NCI-H2081 treated with DMSO at 0.1 percent for 48 hours (cell line): ENCODE measurements at places on chromosomes 3 and 15.

- DNase-seq: no peak
Observed at GRCh38 chr3:185824051-185825005, 514 bp downstream of the IGF2BP2 start.

GRCh38 chr3:149085828-149086231, 503 bp downstream of the HLTF start:
- DNase-seq: no peak

DNA sequence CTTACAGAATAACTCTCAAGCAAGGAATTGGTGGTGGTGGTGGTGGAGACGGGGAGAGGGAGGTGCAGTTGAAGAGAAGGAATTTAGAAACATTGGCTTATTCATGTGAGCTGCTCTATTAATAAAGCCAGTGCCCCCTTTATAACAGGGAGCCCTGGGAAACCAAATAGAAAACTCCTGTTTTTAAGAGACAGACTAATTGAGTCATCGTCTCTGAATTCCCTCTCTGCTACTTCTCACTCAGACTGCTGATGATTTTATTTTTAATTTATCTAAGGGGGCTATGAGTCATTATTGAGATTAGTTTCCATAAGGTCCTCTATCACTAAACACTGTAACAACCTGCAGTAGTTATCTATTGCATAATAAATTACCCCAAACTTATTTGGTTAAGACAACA, 145.9 kb upstream of the GALNT15 start:
- no peak for DNase-seq

DNA sequence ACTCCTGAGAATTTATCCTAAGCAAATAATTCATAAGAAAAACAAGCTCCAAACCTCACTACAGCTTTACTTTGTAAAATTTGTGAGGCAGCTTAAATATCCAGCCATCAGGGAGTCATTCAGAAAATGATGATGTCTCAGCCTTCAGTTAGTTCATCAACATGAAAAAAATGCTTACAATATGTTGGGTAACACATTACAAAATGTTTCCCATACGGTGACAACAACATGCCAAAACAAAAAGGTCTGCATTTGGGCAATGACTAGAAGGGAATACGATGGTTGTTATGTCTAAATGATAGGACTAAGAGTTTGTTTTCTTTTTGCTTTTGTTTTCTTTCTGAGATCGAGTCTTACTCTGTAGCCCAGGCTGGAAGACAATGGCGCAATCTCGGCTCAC, 47.0 kb upstream of the CFAP161 start:
- no peak for DNase-seq

DNA sequence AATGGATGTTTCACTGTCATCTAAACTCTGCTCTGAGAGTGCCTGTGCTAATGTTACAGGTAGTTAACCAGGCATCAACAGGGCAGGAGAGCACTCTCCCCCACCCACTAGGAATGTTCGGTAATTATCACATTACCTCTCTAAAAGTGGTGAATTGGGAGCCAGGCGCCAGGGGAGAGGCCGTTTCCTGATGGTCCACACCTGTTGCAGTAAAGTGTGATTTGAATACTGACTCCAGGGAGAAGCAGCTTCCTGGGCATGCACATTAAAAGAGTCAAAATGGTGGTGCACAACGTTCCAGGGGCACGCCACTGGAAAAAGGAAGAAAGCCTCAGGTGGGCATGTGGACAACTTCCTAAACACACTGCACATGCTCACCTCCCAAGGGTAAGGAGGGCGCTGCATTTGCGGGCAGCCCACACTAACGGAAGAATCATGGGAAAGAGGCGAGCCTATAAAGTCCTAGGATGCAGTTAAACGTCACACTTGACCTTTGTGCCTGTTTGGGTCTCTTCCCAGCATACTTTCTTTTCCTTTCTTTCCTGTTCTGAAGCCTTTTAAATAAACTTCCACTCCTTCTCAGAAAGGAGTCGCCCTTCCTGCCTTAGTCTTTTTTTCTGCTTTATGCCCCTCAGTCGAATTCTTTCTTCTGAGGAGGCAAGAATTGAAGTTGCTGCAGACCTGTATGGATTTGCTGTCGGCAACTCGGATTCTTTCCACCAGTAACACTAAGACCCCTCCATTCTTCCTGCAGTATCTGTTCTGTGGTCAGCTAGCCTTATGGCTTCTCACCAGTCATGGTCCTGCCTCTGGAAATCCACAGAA, 28.9 kb upstream of the GPD1L start:
- DNase-seq: no peak

GRCh38 chr15:45903283-45903682, 268.5 kb downstream of the SQOR start:
- no peak for DNase-seq

- no peak for DNase-seq
Observed at GRCh38 chr3:21792176-21792575, 41.2 kb upstream of the ZNF385D start.

GRCh38 chr3:196991581-196992460, 23.2 kb upstream of the PIGZ start:
- no peak for DNase-seq

- DNase-seq: no peak
Observed at GRCh38 chr3:112623717-112624116, 17.2 kb downstream of the CCDC80 start.

DNA sequence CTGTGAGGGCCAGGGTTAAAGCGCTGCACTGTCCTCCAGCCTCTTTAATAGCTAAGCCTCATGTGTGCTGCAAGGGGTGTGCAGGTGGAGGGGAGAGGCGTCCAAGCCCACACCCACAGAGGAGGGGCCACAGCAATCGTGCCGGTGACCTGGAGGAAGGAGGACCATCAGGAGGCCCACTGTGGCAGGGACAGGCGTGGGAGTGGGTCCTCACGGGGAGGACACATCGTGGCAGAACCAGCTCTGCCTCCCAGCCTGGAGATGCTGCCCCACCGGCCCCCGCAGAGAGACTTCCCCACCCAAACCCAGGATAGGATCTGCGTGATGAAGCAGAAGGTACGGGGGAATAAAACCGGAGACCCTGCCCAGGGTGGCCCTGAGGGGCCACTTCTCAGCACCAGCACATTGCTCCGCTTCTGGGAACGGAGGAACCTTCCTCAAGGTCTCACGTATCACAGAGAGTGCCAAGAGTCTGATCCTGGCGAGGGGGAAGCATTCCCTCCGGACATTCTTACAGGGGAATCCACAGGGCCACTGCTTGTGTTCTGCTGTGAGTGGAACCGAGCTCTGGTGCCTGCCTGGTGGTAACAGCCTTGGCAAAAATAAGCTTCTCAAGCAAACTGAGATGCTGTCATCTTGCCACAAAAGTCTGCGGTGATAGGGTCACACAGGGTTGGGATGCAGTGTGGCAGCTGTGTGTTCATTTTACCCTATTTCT, 199.8 kb downstream of the XXYLT1 start:
- DNase-seq: no peak

DNA sequence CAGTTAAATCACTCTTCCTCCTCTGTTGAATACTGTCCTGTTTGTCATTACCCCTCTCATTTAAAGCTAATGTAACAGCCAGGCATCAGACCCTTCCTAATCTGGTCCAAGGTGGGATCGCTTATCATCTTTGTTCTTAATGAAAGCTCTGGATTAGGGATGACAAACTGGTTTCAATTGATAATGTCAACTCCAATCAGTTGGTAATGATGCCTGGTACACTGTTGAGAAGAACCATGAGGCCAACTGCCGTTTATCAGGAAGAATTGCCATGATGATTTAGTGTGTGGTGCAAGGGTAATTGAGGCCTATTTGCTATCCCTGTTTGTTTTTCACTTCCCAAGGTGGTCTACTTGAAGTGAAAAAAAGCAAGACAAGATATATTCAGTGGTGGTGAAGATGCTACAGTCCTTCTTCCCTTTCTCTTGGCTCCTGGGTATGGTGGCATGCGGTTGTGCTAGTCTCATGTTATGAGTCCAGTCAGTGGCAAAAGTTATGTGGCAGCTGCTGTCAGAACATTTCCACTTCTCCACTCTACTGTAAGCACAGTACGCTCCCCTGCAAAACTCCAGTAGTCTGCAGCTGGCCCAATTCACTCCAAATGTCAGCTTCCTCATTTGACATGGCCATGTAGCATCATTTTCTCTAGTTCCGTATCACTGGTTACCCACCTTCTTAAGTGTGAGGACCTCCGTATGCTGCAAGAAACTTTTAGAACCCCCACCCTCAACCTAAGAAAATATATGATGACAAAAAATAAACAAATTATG, 72.5 kb downstream of the MORC1 start:
- DNase-seq: no peak

- no peak for DNase-seq
Observed at GRCh38 chr3:129035360-129036221, 25.0 kb upstream of the GP9 start.

GRCh38 chr3:148191966-148192365, 505.7 kb upstream of the AGTR1 start:
- DNase-seq: no peak

- DNase-seq: no peak
Observed at GRCh38 chr3:58234516-58234931, 3.1 kb upstream of the ABHD6 start.

GRCh38 chr3:132317229-132317948, at the start of gene ACP3:
TSS of gene ACP3 (plus strand) at chr3:132317407. CDS start at chr3:132317457, 50 bp downstream.
- no peak for DNase-seq

DNA sequence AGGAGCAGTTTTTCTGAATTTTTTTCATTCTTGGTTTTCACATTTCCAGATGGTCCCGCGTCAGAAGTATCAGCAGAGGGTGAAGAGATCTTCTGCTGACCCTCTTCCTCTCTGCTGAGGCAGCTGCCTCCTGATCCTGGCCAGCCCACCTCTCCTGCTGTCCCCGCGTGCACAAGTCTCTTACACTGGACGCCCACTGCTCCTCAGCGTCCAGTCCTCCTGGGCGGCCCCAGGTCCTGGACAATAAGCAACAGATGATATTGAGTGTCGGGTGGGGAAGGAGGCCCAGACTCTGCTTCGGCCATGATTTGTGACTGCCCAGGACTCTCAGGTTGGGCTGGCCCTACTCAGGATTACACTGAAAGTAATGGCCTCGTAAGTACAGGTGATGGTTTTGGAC, 50.1 kb downstream of the KLHL25 start:
- no peak for DNase-seq

- DNase-seq: no peak
Observed at GRCh38 chr3:54957711-54958110, 29.9 kb upstream of the LRTM1 start.

DNA sequence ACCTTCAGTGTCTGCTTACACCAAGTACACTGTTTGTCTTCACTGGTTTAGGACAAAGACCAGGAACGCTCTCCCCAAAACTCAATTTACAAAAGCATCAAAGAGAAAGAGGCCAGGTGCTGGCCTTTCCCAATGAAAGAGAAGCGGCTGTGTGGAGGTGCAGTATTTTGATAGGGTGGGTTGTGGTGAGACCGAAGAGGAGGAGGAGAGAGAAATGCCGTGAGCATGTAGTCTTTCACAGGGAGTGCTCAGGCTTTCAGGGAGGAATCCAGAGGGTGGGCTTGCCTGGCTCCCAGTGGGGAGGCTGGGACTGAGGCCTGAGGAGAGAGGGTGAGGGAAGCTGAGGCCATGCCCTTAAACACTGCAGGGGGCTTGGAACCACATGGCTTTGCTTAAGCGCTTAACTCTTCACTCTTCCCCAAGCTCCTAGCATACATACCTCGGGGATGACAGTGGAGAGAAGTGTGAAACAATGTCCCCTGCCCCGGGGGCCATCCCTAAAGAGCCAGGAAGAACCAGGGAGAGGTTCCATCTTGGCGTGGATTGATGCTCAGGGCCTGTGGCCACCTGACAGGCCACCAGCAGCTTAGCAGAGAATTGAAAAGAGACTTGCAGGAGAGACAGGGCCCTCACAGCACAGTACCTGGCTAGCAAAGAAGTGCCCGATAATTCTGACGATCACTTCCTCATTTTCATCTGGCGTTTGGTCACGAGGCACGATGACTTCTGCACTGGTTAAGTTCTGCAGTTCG, 60.5 kb downstream of the SENP2 start:
- DNase-seq: no peak

DNA sequence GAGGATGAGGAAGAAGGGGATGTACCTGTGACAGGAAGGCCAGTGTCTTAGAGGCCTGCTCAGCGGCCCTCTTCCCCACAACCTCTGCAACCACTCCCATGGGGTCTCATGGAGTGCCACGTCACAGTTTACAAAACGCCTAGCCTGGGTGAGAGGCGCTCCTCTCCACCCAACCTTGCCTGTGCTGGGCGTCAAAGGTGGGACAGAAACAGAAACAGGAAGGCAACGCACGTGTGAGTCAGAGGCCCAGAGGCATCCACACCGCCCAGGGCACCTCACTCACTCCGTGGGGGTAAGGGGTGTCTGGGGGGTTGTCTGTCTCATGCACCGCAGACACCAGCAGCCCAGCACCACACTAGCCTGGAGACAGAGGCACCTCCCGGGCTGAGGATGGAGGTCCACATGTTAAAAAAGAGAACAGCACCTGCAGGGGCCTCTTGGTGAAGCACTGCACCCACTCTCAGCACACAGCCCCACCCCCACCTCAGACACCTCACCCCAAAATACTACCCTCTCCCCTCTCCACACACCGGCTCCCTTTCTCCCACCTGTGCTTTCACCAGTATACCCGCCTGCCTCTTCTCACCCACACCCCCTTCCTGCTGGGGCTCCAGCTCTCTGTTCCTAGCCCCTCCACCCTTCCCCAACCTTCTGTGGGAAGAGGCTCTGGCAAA, 4.7 kb upstream of the CALML4 start:
- DNase-seq: no peak

GRCh38 chr15:29887721-29888120, 65.5 kb upstream of the TJP1 start:
- no peak for DNase-seq

DNA sequence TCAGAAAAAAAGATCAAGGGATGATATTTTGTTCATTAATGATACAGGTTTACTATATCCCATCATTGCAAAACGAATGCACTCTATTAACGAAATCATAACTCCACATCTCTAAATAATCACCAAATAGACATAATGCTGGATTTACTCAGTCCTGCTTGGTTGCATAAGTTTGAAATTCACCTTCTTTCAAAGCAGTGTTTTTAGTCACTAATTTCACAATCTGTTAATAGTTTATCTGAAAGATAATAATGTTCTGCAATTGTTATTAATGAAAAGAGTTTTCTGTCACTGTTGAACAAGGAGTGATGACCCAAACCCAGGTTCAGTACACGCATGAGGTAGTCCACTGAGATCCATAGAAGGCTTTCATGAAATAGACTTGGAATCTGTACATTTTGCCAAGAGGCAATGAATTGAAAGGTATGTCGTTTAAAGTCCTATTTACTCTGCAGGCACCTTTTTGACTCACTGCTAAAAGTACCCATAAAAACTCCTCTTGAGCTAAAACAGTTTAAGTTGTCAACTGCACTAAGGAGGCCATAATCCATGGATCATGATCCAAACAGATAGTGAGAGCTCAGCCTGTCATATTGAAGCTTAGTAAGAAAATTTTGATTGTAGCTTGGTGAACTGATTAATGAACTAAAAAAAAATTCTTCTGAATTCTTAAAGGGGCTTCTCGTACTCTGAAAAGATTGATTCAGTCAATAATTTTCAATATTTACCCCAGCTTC, 75.6 kb upstream of the MBNL1 start:
- no peak for DNase-seq

- DNase-seq: no peak
Observed at GRCh38 chr15:81880314-81880713, 165.5 kb downstream of the MEX3B start.

GRCh38 chr3:61537366-61537765, 24.0 kb upstream of the PTPRG start:
- DNase-seq: no peak
